ENCODE measurements at places on chromosomes 12 and 14.

GRCh38 chr12:69620921-69621320, 10.2 kb upstream of the LRRC10 start:
- no peak for DNase-seq

DNA sequence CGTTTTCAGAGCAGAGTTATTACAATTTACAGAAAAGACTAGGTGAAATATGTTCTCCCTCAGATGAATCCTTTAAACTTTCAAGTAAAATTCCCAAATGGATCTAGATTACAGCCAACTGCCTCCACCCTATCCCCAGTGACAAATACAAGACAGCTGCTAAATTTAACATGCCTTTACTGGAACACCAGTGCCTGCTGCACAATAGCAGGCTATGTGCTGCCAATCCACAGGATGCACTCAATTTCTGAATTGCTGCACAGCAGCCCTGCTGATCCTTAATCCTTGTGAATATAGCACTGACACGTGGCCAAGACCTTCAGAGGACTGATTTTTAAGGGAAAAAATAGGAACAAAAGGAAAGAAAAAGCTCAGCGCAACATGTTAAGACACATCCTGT, 128.9 kb downstream of the CCER1 start:
- no peak for DNase-seq

GRCh38 chr12:105100207-105100985, 7.1 kb upstream of the WASHC4 start:
- DNase-seq = no peak

DNA sequence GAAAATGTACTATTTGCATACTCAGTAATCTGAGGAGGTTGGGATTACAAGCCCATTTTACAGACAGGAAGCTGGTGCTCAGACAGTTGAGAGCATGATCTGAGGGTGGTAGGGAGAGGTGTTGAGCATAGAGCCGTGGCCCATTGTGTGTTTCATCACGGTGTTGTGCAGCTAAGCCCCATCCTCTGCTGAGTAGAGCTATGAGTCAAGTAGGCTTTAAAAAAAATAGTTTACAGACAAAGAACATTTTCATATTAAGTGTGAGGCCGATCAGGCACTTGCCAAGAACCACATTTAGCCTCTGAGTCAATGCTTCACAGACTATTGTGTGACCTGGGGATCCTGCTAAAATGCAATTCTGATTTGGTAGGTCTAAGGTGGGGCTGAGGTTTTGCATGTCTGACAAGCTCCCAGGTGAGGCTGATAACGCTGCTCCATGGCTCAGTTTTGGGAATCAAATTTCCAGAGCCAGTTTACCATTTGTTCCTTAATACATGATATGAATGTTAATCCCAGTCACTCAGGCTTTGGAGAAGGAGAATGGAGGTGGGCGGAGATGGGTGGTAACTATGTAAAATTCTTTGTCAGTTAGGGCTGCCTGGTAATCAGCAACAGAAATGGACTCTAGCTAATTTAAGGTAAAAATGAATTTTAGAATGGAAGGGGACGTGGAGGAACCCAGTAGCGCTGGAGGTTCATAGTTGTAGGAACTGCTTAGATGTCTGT, 22.2 kb downstream of the ZNF664 start:
- no peak for DNase-seq

DNA sequence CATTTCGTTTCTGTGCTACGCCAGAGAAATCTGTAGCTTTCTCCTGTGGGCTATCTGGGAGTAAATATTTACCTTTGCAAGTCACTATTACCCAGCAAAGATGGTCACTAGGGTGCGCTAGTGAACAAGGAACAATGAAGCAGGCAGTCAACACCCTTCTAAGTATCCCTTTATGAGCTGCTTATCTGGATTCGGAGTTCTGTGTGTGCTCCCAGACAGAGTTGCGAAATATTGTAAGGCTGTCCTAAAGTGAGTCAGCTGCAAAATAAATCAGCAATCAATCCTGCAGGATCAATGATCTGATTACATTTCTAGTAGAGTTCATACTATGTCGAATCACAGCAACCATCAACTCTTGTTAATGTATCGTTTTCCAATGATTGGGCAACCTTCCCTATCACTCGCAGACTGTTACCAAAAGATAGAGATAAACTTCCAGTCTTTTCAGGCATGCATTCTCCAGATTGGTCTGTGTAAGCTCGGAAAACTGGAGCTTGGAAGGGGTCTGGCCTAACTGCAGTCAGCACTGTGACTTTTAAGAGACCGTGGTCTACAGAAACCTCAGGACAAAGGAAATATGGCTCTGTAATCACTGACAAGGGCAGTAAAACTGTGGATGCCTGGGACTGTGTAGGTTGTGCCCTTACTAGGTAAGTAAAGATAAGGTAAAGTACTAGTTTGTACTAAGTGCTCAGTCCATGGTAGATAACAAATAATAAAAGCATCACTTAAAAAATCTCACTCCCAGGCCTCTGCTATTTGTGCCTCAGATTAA, 133.5 kb downstream of the KCNK10 start:
- DNase-seq = no peak

Data from activated T-helper 1 cell treated with anti-CD3 and anti-CD28 coated beads, Interleukin-2, amount 50 U/mL, for 16 hours (primary cell).